ENCODE measurements at places on chromosomes 1 and 21.

- DNase-seq = no peak
Observed at GRCh38 chr1:207844371-207844770, 66.6 kb downstream of the CD34 start.

GRCh38 chr1:162236618-162237017, 140.0 kb downstream of the SPATA46 start:
- DNase-seq = no peak

- DNase-seq = no peak
Observed at GRCh38 chr1:180267211-180267561, 37.1 kb downstream of the LHX4 start.

- no peak for DNase-seq
Observed at GRCh38 chr21:45405271-45405818, 380 bp downstream of the COL18A1 start.

GRCh38 chr1:232134365-232134764, 495.6 kb downstream of the SIPA1L2 start:
- no peak for DNase-seq

GRCh38 chr1:224894915-224895314, 34.6 kb upstream of the DNAH14 start:
- DNase-seq = no peak

- no peak for DNase-seq
Observed at GRCh38 chr1:203996126-203996525, 76.8 kb upstream of the SOX13 start.

DNA sequence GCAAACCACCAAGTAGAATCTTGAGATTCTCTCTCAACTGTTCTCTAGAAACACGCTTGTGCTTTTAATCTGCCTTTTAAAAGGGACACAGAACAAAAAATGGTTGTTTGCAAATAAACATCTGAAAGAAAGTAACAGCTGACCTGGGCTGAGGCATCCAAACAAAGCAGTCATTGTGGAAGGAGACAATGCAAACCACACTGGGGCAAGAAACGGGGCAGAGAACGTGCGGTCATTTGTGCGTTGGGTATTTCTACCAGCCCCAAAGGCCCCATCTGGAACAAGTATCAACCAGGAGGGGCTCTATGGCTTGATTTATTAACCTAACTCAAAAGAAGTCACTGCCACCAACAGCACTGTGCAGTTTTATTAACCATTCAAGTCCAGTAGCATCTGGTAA, 6.0 kb downstream of the STMN1 start:
- DNase-seq = no peak

GRCh38 chr21:44006017-44006619, 6.0 kb upstream of the TRAPPC10 start:
- DNase-seq = no peak

DNA sequence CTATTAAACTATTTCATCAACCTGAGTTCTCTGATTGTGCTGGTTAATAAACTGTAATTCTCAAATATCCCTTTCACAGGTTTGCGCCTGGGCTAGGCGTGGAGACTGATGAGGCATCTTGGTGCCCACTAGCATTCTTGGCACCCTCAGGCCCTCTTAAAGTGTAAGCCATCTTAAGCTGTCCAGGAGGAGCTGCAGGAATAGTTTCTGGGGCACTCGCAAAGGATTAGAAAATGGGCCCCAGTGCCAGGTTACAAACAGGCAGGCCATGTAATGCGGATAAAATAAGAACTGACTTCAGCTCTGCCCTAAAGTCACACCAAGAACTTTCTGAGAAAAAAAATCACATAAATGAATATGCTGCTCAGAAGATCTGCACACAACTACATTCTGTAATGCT, 1.1 kb downstream of the CASQ2 start:
- DNase-seq = no peak

- DNase-seq = no peak
Observed at GRCh38 chr1:35935442-35936388, 4.8 kb downstream of the AGO3 start.

DNA sequence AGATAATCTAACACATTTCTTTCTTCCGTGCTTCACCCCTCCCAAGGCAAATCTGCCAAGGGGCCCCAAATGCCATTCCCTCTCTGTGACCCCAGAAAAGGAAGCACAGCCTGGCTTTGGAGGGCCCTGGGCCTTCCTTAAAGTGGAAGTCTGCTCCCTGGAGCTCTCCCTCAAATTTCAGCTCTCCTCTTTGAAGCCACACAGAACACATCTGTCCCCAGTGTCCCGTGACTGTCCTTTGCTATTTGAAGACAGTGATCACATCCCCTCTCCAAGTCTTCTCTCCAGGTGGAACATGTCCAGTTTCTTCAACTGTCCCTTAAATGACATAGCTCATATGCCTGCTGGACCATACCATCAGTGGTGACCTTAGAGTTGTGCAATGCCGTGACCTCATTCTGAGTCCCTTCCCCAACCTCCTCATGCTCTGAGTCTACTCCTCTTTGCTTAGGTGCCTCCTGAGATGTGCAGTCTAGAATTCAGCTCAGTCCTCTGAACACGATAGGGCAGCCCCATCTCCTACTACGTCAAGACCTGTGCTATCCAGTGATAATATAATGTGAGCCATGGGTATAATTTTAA, 18.4 kb upstream of the FOXO6 start:
- no peak for DNase-seq

DNA sequence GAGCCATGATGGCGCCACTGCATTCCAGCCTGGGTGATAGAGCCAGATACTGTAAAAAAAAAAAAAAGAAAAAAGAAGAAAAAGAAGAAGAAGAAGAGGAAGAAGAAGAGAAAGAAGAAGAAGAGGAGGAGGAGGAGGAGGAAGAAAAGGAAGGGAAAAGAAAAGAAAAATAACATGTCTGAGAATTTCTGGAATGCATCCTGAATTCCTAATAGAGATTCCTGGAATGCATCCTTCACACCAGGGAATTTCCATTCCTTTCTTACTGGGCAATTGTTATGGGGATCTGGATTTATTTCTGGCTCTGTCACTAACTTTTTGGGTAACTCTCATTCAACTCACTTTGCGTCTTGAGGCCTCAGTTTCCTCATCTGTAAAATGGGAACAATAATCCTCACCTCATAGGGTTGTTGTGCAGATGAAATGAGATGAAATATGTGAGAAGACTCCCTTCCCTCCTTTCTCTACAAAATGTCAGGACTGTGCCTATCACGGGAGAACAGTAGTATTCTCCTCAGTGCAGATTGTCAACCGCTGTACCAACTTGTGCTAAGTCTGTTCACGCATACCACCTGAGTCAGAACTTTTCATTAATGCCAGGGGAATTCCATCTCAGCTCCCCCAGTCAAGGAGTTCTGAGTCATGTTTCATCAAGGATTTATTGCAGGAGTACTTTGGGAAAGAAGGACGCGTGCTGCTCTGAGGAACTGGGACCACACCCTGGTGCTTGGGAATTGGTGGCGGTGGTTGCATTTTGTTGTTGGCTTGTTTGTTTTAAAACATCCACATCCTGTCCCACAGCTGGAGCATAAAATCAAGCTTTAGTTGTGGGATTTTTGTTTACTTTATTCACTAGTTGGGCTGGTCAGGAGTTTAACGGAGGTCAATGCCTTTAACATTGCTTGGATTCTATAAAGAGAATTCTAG, 42.4 kb upstream of the ROR1 start:
- DNase-seq = no peak

- no peak for DNase-seq
Observed at GRCh38 chr1:27285274-27285660, 36.7 kb upstream of the TMEM222 start.

DNA sequence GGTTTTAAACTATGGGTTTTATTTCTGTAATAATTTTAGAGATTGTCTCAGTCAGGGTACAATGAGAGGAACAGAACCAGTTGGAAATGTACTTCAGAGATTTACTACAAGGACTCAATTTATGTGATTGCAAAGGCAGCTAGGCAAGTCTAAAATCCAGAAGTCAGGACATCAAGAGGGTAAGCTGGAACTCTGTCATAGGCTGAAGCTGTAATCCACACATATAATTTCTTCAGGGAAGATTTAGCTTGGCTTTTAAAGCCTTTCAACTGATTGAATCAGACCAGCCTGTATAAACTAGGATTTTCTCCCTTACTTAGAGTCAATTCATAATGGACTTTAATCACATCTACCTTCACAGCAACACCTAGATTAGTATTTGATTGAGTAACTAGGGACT, 24.3 kb upstream of the LELP1 start:
- no peak for DNase-seq

GRCh38 chr1:248805876-248806275, 19.8 kb downstream of the SH3BP5L start:
- no peak for DNase-seq

GRCh38 chr1:236472850-236473788, 50.7 kb upstream of the LGALS8 start:
- DNase-seq = no peak

DNA sequence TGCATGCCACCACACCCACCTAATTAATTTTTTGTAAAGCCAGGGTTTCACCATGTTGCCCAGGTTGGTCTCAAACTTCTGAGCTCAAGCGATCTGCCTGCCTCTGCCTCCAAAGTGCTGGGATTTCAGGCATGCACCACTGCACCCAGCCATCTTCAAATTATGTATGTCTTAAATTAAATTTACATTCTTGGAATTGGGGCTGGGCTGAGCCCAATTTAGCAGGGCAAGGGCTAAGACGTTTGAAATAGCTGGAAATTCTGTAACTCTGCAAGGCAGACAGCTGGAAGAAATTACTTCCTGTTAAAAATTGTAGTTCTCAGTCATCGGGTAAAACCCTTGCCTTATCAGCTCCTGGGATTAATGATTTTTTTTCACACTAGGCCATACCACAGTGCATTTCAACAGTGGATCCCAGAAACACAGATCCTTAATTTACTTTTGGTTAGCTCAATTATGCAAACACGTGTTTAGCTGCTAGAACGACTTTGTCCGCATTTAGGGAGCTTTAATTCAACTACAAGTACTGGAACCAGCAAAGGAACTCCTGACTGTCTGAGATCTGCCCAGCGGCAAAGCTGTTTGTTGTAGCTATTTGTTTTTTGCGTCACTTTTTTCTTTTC, 83.3 kb downstream of the OLFML3 start:
- no peak for DNase-seq

GRCh38 chr1:32197074-32197473, 3.3 kb upstream of the CCDC28B start:
- no peak for DNase-seq

GRCh38 chr1:49694251-49694827, 329.4 kb downstream of the AGBL4 start:
- DNase-seq = no peak

GRCh38 chr1:219152751-219153150, 20.9 kb upstream of the LYPLAL1 start:
- no peak for DNase-seq

GRCh38 chr1:248834343-248834940, 3.6 kb upstream of the ZNF672 start:
- no peak for DNase-seq

GRCh38 chr1:119294199-119294598, 74.4 kb upstream of the HAO2 start:
- DNase-seq = no peak

DNA sequence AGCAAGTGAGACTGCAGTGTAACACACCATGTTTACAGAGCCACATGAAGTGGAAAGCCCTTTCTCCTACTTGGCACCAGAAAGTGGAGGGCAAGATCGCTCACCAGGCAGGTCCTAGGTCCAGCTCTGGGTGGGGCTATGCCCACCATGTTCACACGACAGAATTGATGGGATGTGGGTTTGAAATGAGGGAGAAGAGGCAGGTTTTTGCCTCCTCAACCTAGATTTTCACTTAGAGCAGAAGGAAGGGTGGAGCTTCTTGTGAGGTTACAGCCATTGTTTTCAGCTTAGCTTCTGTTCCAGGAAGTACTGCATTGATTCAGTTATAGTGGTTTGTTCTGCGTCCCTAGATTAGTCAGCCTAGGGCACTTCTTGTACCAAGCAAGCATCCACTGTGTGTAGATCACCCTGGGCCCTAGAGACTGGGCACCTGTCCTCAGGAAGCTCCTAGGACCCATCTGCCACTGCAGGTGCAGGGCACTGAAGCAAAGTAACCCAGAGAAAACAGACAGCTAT, 2.3 kb downstream of the CD53 start:
- DNase-seq = peak; percentile 29

- no peak for DNase-seq
Observed at GRCh38 chr1:212355230-212355969, 59.3 kb downstream of the PACC1 start.

DNA sequence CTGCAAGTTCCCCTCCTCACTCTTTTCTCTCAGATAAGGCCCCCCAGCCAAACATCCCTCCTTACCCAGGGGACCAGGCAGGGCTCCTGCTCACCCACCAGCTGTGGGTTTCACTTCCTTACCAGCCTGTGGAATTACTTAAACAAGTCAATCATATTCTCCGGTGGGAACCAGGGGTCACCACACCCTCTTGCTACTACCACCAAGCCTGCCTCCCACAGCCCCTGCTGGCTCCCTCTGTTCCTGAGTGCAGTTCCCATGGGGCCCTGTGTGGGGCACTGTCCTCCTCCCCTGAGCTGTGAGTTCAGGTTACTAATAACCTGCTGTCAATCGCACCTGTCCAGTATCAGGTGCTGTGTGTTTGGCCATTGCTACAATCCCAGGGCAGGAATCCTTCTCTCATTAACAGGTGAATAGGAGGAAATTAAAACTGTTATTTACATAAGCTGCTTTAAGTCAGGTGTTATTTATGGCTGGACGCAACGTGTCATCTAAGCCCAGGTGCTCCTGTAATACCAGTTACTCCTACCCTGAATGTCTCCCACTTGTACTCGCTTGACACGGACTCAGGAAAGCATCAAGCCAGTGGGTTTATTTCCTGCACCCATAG, 53.1 kb upstream of the LBR start:
- no peak for DNase-seq

DNA sequence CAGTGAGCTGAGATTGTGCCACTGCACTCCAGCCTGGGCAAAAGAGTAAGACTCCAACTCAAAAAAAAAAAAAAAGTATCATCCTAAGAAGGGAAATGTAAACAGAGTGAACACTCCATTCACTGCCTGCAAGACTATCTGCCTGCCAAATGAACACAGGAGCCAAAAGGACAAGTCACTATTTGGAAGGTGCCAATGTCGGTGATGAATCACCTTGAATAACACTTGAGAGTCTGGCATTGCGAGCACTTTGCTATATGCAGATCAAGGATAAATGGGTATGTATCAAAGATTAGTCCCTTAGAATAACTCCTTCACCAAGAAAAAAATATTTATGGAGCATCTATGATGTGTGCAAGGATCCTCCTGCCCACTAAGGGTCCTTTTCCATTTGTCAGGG, 6.6 kb downstream of the UBR4 start:
- DNase-seq = no peak

DNA sequence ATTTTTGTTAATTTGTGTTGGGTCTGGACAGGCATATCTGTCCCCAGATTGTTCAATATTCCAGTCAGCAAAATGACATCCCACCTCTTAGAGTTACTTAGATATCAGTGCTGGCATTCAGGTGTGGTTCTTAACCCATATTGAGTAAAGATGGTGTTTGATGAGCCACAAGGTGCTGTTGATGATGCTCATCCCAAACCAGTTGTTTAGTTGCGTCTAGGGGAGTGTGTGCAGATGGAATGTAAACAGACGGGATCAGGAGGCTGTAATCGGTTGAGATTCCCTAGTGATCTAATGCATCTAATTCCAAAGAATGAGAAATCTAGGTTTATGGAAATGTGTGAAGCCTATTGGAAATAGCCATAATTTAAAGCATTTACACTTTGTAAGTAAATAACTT, 1.1 kb downstream of the HOOK1 start:
- DNase-seq = no peak

- no peak for DNase-seq
Observed at GRCh38 chr1:221347706-221348105, 394.2 kb downstream of the DUSP10 start.

GRCh38 chr1:78758506-78758905, 108.9 kb downstream of the IFI44 start:
- no peak for DNase-seq

- DNase-seq = no peak
Observed at GRCh38 chr1:178664278-178664677, 60.8 kb upstream of the RALGPS2 start.

Measured in activated T-helper 1 cell treated with anti-CD3 and anti-CD28 coated beads, Interleukin-2, amount 50 U/mL, for 16 hours (primary cell).